ENCODE measurements at places on chromosomes 6 and 20.

- no peak for DNase-seq
Observed at GRCh38 chr6:121838842-121839241, 403.4 kb downstream of the GJA1 start.

GRCh38 chr6:31663961-31664789 lies 622 bp downstream of the GPANK1 start:
- peak; percentile 29 for DNase-seq

- DNase-seq, result peak; percentile 61
Observed at GRCh38 chr20:48703511-48704219, 124.1 kb downstream of the PREX1 start.

GRCh38 chr6:100833972-100834574 lies 47.1 kb downstream of the ASCC3 start:
- no peak for DNase-seq

- no peak for DNase-seq
Observed at GRCh38 chr20:18977441-18977840, 163.9 kb downstream of the SCP2D1 start.

DNA sequence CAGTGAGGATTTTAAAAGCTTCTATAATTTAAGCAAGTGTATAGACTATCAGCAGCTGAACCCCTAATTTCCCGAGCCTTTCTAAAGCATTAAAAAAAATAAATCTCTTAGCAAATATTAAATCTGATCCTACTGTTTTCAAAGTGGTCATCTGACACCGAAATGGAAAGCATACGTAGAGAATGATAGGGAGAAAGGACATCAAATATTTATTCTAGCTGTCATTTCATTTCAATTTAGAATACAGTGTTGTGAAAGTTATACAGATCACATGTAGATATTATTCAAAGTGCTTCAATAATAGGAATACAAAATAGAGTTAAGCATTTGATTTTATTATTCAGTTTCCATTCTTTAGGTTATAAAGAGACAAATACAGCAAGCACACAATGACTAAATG lies 61.9 kb upstream of the PKIB start:
- DNase-seq, result no peak

GRCh38 chr6:14207448-14207847 lies 89.9 kb downstream of the CD83 start:
- no peak for DNase-seq

DNA sequence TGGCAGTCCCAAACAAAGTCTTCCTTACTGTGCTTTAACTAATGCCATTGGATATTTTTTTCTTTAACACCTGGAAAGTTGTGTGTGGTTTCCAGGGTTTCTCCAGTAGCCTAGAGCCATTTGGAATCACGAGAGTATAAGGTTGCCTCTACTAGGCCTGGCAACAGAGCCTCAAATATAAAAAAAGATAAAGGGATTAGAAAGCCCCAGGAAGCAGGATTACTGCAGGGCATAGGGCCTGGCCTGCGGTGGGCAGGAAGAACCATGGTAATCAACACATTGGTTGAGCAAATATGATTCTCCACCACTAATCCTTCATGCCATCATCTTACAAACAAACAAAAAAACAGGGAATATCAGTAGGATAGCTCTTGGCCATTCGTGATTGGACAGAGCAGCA lies 177.8 kb upstream of the GGTLC1 start:
- DNase-seq, result no peak
